Upper lobe of left lung (tissue), 6 donors: ENCODE measurements at places on chromosomes 1 and 21. TPM values are rescaled to one million over a fixed set of nuclear protein-coding genes. Genes with fewer than 3 reads are reported as not detected.

- no peaks in the 10 kb centered on the region for H3K4me1 ChIP-seq
- no peak overlapping the region for H3K4me3 ChIP-seq
- H3K27me3 ChIP-seq, result no peaks in the 10 kb centered on the region
Observed at GRCh38 chr21:39610703-39611102, 2.0 kb upstream of the B3GALT5 start.

USH2A gene
- under 0.01 TPM for total RNA-seq

- H3K36me3 ChIP-seq, result no peaks in the 10 kb centered on the region
- H3K4me3 ChIP-seq, result no peak overlapping the region
Observed at GRCh38 chr1:74412244-74412643, 100.2 kb downstream of the LRRC53 start.

DNA sequence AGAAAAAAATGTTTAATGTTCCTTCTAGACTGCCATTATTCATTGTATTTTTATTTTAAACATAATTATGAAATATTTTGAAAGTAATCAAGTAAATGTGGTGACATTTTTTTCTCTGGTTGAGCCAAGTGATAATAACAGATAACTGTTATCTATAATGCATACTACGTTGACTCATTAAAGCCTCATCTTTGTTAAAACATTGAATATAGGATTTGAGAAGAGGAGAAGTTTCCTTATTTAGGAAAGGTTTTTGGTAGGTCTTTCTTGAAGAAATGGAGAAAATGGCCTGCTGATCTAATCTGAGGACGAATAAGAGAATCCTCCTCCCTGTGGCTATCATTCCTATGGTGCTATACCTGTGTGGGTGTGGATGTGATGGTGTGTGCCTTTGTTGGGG, 89.0 kb downstream of the NFIA start:
- H3K36me3 ChIP-seq, result no peaks in the 10 kb centered on the region
- no peak overlapping the region for H3K27ac ChIP-seq
- DNase-seq, result no peak
- H3K4me3 ChIP-seq, result no peak overlapping the region
- H3K4me1 ChIP-seq, result peaks cover 13% of the 10 kb centered on the region
- H3K27me3 ChIP-seq, result no peaks in the 10 kb centered on the region

GRCh38 chr1:118927427-118928187, 60.5 kb downstream of the TBX15 start:
- DNase-seq, result no peak
- H3K4me3 ChIP-seq, result no peak overlapping the region
- H3K27me3 ChIP-seq, result no peaks in the 10 kb centered on the region
- H3K27ac ChIP-seq, result no peak overlapping the region

- peaks cover 47% of the 10 kb centered on the region for H3K36me3 ChIP-seq
- no peaks in the 10 kb centered on the region for H3K27me3 ChIP-seq
- H3K27ac ChIP-seq, result no peak overlapping the region
- no peak overlapping the region for H3K4me3 ChIP-seq
- no peak for DNase-seq
- H3K4me1 ChIP-seq, result peaks cover 19% of the 10 kb centered on the region
Observed at GRCh38 chr1:19308509-19308907, 3.4 kb downstream of the AKR7A2 start.

FCAMR gene
- total RNA-seq, result 7.3 TPM

GBP2 gene
- total RNA-seq, result 124 TPM

SYCP1 gene
- not detected for total RNA-seq

DNA sequence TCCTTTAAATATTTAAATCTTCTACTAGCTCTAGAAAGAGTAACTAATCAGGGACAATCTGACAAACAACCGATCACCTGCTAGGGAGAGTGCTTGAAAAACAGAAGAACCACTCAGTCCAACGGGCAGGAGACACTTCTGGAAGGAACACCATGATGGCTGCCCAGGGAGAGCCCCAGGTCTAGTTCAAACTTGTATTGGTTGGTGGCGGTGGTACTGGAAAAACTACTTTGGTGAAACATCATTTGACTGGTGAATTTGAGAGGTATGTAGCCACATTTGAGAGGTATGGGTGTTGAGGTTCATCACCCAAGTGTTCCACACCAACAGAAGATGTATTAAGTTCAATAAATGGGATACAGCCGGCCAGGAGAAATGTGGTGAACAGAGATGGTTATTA, 4.8 kb upstream of the WDR47 start:
- peaks cover 4% of the 10 kb centered on the region for H3K4me1 ChIP-seq
- no peak for DNase-seq
- H3K27ac ChIP-seq, result no peak overlapping the region
- H3K36me3 ChIP-seq, result no peaks in the 10 kb centered on the region
- no peaks in the 10 kb centered on the region for H3K27me3 ChIP-seq
